D721Med (cell line): ENCODE measurements at places on chromosomes 2 and 18.

DNA sequence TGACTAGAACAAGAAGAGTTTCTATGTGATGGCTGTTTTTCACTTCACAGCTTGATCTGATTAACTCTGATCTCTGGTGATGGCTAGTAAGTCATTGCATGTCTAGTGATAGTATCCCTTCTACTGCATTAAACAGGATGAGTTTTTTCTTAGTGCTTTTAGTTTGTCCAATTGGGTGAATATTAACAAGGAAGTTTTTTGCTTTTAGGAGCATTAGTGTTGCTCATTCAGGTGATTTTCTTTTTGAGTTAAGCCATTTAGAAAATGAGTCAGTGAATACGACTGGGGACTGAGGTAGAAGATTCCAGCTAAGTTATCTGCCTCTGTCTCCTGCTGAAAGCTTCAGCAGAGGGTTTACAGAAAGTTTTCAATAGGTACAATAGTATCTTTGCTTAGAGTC is 306.7 kb downstream of the PIK3C3 start:
- no peak for DNase-seq

DNA sequence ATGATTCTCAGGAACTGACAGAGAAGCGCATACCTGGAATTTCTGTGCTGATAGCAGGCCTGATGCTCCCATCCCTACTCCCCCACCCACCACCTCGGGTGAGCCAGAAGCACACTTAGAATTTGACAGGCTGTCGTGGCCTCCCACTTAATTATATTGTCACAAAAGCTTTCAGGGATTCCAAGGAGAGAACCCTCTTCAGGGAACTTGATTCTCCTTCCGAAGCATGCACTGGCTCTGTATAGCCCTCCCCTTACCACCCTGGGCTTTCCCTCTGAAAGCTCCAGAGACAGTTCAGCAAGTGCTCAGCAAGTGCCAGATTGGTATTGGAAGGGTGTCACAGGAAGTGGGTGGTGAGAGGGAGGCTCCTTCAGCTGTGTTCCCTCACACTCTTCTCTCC is 252.5 kb upstream of the SIX2 start:
- DNase-seq, result no peak

- no peak for DNase-seq
Observed at GRCh38 chr2:221156062-221156734, 415.9 kb downstream of the EPHA4 start.

DNA sequence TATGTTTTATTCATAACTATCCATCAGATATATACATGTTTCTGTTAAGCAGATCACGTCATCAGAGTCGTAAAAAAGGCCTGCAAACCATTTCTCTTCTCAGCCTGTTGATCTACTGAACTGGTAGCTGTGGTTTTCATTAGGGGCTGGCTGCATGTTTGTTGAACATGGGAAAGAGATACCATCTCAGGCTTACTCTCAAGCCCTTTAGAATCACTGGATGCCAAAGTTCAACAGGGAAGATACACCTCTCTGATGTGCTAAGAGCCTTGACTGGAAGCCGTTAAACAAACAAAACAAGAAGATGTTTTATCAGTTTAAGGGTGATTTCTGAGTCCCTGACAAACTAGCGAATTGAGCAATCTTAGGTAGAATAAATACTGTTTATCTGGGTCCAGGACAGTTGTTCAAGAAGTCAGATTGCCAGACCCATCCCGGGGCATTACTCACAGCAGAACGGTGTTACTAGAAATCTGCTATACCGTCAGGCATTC is 94.5 kb upstream of the LMAN1 start:
- no peak for DNase-seq

DNA sequence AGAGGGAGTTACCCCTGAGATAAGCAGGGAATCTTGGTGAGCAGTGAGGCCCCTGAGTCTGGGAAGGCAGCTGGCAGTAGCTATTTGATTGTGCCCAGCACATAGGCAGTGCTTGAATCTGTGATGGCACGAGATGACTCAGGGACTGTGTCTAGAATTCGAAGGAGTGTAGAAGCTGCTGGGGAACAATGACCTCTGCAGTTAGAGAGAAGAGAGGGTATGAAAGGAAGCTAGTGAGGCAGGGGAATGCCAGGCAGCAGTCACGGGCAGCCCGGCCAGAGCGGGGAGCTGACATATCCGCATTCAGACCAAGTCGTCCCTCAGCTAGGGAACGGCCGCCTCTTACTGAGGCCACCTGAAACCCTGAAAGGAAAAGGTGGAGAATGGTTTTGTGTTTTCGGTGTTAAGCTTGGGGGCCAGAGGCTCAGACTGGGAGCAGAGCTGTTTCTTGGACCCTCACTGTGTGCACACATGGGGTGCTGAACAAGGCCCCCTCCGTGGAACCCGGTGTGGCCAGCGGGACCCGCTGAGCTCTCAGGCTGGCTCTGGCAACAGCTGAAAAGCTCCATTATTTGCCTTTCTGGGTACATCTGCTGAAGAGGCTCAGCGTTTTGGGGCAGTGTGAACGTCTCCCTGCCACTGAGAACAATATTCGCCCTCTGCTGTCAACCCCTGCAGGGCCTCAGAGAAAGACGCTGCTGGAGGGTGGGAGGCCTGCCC is 32.9 kb downstream of the ARHGEF4 start:
- no peak for DNase-seq

- no peak for DNase-seq
Observed at GRCh38 chr2:8552293-8552801, 129.5 kb upstream of the ID2 start.

GRCh38 chr2:145957929-145958328 is 1438.0 kb upstream of the ZEB2 start:
- DNase-seq, result no peak
